ENCODE measurements at places on chromosomes 12 and 14.

DNA sequence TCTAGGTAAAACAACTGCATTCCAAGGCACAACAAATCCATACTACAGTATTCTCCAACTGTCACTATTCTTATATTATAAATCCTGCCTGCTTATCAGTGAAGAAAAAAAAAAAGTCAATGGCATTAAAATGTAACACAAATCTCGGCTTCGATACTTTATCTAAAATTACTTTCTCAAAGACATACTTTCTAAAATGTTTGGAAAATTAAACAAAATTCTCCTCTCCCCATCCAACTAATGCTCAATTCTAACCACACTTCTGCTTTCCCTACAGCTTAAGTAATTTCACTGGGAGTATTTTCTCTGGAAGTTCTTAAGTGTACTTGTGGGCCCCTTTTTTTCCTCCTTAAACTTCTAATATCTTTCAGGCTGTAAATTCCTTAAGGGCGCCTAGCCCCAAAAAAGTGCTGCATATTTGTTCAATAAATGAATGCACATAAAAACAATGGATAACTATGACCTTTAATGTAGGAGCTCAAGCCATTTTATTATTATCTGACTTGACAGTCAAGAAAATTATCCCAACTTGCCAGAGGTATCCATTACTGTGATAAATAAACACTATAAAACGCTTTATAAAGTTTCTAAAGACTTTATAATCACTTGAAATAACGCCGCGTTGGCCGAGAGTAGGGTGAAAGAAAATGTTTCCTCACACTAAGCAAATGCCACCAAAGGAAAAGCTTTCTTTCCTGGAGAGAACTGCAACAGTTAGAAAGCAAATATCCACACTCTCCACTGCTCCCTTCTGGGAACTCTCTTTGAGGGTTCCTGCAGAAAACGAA, 977 bp downstream of the HEATR5A start:
- peak; percentile 3 for DNase-seq

DNA sequence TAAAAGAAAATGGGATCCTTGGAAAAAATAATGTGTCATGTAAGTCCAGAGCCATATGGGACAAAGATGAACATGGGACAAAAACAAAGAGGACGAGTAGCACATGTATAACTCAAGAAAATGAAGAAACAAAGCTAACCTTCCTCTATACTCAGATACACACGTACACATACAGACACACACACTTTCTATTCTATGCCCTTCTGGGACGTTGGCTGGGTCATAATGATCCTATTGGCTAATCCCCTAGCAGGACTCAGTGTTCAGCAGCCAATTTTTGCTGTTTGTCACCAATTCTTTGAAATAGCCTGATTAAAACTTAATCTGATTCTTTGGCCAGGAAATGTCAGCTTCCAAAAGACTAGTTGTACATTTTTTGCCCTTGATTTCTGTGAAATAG, 189.4 kb upstream of the FOXG1 start:
- no peak for DNase-seq

GRCh38 chr14:85788470-85789233, 258.7 kb downstream of the FLRT2 start:
- DNase-seq = no peak

DNA sequence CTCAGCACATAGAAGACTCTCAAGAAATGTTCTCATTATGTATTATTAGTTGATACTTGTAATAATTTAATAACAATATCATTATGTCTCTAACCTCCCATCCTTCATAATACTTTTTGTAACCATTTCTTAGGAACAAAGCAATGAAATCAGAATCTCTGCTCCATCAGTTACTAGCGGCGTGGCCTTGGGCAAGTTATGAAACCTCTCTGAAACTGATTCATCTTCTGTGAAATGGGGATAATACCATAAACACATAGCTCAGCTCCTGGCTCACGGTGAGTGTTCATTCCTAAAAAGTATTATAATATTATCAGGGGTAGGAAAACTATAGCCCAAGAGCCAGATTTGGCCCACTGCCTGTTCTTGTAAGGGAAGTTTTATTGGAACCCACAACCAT, 11.4 kb upstream of the CMKLR1 start:
- DNase-seq = no peak

- no peak for DNase-seq
Observed at GRCh38 chr12:53062011-53062961, 12.4 kb downstream of the TNS2 start.

- DNase-seq = no peak
Observed at GRCh38 chr12:38934686-38935085, 29.3 kb upstream of the CPNE8 start.

- DNase-seq = no peak
Observed at GRCh38 chr12:179131-179884, 34.6 kb downstream of the SLC6A12 start.

DNA sequence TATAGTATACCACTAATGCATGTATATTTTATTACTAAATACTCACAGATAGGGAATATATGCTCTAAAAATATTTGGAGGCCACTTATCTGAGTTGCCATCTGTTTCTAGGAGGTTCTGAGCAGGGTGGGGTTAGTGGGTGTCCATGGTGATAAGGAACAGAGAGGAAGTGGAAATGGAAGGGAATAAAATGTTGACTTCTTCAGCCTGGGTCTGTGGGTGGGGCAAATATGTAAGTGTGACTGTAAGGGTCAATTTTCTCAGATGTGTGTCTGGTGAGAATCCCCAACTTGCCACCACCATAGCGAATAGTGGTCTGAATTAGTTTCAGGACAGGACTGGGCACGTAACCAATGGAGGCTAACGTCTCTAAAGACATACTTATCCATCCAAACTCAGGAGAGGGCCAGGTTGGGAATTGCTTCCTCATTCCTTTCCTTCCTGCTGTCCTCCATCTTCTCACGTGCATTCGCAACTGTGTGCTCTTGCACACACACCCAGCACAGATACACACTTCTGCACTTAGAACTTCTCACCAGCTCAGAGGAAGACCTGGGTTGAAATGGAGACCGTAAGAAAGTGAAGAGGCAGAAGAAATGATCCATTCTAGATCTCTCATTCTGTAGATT, 54.2 kb upstream of the GZMB start:
- peak; percentile 7 for DNase-seq

DNA sequence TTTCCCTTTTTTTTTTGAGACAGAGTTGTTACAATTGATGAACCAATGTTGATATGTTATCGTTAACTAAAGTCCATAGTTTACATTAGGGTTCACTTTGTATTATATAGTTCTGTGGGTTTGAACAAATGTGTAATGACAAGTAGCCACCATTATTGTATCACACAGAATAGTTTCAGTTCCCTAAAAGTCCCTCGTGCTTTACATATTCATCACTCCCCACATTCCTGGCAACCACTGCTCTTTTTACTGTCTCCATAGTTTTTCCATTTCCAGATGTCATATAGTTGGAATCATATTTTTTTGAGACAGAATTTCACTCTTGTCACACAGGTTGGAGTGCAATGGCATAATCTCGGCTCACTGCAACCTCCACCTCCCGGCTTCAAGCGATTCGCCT, 12.5 kb downstream of the HSD17B6 start:
- peak; percentile 44 for DNase-seq

GRCh38 chr14:76925097-76925441, 98.9 kb downstream of the LRRC74A start:
- no peak for DNase-seq

- DNase-seq = no peak
Observed at GRCh38 chr14:71319666-71320065, 412.4 kb downstream of the PCNX1 start.

DNA sequence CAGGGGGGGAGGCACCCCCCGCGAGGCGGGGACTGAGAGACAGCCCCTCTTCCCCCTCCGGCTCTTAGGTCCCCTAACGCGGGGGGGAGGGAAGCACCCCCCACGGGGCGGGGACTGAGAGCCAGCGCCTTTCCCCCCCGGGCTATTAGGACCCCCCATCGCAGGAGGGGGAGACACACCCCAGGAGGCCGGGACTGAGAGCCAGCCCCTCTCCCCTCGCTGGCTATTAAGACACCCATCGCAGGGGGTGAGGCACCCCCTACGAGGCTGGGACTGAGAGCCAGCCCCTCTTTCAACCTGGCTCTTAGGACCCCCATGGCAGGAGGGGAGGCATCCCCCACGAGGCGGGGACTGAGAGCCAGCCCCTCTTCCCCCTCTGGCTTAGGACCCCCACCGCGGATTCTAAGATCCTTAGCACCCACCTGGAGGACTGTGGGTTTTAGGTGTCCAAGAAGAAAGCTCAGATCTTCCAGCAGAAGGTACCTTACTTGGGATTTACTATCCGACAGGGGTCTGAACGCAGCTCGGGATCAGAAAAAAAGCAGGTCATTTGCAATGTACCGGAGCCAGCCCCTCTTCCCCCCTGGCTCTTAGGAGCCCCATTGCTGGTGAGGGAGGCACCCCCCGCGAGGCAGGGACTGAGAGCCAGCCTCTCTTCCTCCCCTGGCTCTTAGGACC, 197.8 kb upstream of the PZP start:
- DNase-seq = no peak

DNA sequence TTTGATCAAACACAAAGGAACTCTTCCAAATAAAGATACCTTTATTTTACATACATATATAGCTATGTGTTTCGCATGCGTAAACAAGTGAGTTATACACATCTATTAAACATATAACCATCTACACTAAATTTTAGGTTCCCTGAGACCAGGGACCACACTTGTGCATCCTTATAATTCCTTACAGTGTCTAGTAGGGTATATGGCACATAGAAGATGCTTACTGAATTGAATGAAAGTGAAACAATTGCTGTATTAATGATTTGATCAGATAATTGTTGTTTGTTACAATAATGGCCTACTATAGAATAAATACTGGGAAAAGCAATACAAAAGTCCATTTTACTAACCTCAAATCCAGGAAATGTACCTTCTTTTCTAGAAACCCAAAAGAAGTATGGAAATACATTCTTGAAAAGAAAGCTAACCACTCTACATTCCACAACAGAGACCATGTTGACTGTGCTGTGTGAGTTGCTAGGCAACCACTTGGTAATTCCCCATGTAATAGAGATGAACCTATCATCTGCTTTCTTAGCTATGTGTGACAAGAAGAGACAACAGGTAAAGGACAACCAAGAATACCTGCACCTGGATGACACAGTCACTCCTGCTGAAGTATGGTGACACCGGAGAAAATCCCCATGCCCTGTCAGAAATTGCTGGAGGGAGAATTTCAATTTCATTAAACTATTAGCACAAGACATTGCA, 11.9 kb upstream of the CIPC start:
- no peak for DNase-seq

- DNase-seq = no peak
Observed at GRCh38 chr14:30525833-30526232, 33.1 kb upstream of the G2E3 start.

GRCh38 chr12:105920161-105920684, 218.5 kb downstream of the NUAK1 start:
- no peak for DNase-seq

DNA sequence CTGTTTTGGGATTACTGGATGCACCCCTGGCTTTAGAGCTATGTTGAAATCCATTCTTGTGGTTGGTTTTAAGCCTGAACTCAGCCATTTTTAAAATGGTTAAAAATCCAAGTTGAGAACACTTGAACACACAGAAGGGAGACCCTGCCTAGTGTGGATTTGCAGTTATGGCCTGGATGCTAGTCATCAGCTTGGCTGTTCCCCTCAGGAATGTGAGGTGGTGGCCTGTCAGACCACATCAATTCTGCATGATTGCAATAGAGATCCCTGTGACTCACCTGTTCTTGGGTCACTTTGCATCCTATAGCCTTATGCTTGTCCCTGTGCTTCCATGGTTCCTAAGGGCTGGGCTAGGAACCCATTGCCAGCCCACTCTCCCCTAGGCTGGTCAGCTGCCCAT, 454.1 kb downstream of the ATP23 start:
- no peak for DNase-seq

DNA sequence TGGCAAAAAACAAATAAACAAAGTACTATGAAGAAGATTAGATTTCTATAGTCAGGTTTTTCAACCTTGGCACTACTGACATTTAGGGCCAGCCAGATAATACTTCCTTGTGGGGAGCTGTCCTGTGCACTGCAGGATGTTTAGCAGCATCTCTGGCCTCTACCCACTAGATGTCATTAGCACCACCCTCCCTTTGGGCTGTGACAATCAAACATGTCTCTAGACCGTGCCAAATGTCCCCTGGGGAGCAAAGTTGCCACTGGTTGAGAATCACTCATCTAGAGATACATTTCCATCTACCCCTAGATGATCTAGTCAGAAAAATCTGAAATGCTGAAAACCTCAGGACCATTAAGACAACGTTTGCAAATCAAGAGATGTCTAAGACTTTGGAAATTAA, 29.9 kb downstream of the SRRM4 start:
- DNase-seq = no peak

DNA sequence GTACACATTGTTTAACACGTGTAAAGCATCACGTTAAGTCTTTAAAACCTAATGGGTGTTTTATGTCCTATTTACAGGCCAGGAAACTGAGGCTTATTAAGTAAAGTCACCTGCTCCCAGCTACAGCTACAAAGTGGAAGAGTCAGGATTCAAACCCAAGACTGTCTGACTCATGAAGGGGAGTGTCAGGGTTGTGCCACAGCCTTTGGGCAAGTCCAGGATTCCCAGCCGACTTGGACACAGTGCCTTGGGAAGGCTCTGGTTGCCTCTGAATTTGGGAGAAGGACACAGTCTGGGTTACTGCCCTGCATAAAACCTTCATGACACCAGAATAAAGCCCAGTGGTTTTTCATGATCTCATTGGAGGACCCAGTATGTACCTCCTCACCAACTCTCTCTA, 7.3 kb downstream of the RNU4-2 start:
- no peak for DNase-seq

GRCh38 chr12:52499806-52500560, 6.9 kb upstream of the KRT6A start:
- DNase-seq = no peak

DNA sequence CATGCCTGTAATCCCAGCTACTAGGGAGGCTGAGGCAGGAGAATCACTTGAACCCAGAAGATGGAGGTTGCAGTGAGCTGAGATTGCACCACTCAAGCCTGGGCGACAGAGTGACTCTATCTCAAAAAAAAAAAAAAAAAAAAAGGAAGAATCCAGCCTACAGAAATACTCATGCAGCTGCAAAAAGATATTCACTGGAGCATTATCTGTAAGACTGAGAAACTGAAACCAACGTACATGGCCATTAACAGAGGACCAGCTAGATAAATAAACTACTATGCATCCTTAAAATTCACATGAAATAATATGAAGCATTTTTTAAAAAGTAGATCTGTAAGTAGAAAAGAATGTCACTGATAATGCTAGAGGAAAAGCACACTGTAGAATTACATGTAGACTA, 3.5 kb downstream of the SLC7A7 start:
- DNase-seq = peak; percentile 65

DNA sequence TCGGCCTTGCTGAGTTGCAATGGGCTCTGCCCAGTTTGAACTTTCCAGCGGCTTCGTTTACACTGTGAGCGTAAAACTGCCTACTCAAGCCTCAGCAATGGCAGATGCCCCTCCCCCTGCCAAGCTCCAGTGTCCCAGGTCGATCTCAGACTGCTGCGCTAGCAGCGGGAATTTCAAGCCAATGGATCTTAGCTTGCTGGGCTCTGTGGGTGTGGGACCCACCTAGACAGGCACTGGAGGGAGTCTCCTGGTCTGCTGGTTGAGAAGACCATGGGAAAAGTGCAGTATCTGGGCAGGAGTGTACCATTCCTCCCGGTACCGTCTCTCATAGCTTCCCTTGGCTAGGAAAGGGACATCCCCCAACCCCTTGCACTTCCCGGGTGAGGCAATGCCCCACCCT, 88.2 kb downstream of the KLHL28 start:
- no peak for DNase-seq

GRCh38 chr12:91902860-91903683, 242.6 kb downstream of the BTG1 start:
- no peak for DNase-seq

All from inflammatory macrophage (primary cell).